Activated CD4-positive, alpha-beta T cell treated with anti-CD3 and anti-CD28 coated beads for 24 hours (primary cell): ENCODE measurements at places on chromosomes 7 and 10.

- DNase-seq = no peak
These were observed 250.9 kb downstream of the CHCHD3 start for GRCh38 chr7:132830941-132831340.

GRCh38 chr7:81929386-81929785 is 159.5 kb upstream of the HGF start:
- no peak for DNase-seq

DNA sequence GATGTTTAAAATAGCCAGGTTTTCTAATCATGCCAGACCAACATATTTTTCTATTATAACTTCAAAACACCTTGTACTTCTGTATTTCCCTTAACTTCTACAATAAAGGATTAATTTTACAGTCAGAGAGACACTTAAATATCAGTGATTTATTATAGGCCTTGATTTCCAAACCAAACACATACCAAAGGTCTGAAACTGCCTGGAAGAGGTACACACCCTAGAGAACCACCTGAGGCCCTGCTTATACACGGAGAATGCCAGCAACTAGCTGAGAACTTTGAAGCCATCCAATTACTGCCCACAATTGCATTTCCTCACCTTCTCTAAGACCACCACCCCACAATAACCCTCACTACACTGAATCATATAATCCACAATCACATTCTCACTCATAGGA is 4.9 kb downstream of the CCDC6 start:
- no peak for DNase-seq

- DNase-seq = peak; percentile 7
These were observed 81.3 kb downstream of the VWDE start for GRCh38 chr7:12322284-12322902.

DNA sequence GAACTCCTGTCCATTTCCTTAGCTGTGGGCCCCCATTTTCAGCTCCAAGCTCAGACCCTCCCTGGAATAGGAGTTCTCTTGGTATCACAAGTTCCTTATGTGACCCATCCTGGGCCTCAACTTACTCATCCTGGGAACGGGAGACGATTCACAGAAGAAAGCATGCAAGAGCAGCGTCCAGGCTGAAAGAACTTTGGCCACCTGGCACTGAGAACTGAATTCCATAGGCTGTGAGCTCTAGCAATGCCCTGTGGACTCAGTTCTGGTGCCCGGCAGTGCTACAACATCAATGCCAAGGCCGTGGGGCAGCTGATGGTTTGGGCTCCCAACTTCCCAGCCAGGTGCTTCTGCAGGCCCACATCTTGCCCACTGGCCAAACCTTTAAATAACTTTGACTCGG is 3.9 kb upstream of the CUEDC2 start:
- no peak for DNase-seq
